ENCODE measurements at places on chromosomes 16 and 17.
A peak's percentile ranks its signal among the peaks of the same experiment; 100 is the strongest.

DNA sequence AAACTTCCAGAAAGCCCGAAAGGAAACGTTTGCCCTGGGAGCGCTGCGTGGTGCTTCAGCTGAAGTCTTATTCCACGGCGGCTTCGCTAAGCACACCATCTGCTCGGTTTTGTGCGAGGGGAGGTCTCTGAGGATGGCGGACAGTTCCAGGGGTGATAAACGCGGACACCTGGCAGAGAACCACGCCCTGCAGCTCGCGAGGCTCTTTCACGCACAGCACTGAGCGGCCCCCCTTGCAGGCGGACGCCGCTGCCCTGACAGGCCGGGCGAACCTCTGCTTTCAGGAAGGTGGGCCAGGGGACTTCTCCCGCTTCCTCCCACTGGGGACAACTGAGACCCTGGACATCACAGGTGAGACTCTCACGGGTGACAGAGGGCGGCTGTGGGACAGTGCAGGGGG lies 3.7 kb downstream of the MVD start:
- DNase-seq = no peak

GRCh38 chr17:6346156-6346786 lies 88.7 kb downstream of the AIPL1 start:
- no peak for DNase-seq

- peak; percentile 37 for DNase-seq
Measured at GRCh38 chr16:71956486-71956885, 43.7 kb downstream of the PKD1L3 start.

GRCh38 chr17:9009096-9009495 lies 12.2 kb upstream of the NTN1 start:
- no peak for DNase-seq

DNA sequence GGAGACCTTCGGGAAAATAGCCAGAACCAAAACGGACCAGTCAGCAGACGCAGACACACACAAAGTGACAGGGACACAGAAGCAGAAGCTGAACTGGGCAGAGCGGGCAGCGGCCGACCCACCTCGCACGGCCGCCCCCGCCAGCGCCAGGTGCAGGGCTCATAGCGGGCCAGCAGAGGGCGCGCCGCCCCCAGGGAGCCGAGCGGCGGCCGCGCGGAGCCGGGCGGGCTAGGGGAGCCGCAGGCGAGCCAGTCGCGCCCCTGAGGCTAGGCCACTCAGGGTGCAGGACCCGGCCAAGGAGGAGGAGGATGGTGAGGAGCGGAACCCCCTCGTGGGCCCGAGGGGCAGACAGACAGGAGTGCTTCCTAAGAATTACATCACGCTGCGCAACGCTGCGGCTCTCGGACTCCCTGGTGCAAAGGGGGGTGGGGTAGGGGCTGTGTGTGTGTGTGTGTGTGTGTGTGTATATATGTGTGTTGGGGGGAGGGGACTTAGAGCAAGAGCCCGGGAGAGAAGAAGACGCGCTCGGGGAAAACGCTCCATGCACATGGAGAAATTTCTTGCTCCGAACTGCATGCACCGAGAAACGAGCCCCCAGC lies 913 bp upstream of the NOG start:
- DNase-seq = peak; percentile 56

DNA sequence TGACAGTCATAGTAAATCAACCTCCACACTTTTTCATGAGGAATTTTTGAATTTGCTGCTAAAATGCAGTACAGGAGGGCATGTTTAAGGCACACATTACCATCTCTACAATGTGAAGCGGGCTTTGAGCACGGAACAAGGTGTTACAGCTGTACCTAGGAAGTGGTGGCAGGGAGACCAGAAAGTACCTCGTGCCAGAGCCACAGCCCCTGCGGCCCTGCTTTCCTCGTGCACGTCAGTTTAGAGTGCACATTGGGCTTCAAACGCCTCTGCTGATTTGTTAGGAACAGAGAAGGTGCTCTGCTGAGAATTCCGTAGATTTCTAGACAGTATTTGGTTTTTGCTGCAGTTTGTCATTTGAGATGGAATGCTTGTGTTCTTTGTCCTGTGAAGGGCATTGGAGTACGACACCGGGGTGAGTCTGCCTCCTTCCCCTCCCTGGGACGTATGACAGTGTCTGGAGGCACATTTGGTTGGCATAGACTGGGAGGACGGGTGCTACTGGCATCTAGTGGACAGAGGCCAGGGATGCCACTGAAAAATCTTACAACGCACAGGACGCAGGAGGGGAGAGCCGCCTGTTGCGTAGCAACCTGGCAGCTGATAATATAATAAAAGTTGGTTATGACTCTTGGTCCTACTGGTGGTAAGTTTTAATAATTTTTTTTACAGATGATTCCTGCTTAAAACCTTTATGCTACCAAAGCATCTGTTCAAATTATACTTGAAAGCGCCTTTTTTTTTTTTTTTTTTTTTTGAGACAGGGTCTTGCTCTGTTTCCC lies 9.1 kb downstream of the FOXK2 start:
- DNase-seq = no peak

DNA sequence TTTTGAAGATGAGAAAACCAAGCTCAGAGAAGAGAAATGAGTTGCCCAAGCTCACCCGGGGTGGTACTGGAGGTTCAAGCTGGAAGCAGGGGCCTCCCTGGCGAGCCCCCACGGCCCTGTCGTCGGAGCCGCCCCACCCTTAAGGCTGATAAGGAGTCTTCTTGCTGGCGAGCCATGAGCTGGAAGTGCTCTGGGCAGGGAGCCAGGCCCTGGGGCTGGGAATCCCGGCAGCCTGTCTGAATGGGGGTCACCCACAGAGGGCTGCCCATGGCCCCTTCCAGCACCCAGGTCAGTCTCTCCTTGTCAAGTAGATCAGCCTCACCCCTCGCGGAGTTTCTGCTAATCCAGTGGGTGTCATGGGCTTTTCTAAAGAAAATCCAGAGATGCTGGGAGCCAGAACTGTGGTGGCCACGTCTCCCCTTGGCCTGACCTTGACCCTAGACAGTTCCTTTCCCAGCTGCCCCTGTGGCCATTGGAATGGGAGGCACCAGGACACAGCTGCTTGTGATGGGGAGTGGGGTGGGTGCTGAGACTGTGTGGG lies 1.2 kb upstream of the P2RX1 start:
- peak; percentile 49 for DNase-seq

DNA sequence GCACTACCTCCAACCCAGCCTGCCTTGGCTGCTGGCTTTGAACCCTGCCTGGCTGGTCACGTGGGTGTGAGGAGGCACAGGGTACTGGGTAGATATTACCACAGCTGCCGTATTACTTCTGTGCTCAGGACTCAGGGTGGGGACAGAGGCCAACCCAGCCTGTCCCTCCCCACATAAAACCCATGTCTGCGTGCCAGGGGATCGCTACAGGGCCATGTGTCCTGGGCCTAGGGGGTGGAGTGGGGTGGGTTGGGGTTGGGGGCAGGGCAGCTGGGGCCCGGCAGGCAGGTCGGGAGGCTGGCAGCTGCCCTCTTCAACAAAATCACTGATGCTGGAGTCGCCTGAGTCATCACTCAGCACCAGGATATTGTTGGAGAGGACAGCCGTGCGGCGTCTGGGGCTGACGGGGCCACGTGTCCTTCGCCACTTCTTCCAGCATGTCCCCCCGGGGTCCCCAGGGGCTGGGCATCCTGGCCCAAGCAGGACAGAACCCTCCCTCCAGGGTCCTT lies 39.7 kb upstream of the PVALEF start:
- no peak for DNase-seq

DNA sequence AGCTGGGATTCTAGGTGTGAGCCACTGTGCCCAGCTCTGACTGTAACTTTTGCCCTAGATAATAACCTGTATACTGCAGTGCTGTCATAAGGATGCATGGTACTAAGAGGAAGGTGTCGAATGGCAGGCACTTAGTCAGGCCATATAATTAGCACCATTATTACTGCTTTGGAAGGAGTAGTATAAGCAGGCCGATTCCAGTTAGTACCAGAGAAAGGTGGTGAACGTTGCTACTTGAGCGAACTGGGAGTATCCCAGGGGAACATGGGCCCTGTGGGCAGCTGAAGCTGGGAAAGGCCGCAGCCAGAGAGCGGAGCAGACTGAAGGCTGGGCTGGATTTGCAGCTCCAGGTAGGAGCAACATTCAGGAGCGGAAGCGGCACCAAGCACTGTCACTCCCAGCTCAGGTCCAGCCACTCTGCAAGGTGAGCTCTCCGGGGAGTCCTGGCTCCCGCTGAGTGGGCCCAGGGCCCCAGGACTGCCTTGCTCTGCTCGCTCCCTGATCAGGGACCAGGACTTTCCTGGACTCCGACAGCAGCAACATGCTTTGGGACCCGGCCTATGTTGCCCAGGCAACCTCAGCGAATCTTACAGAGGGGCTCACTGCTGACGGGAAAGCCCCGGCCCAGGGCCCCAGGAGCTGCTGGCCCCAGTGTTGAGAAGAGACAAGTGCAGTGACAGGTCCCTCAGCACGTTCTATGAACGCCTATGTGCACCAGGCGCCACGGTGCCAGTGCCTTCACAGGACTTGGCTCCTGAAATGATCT lies 28.6 kb downstream of the C16orf74 start:
- DNase-seq = no peak

DNA sequence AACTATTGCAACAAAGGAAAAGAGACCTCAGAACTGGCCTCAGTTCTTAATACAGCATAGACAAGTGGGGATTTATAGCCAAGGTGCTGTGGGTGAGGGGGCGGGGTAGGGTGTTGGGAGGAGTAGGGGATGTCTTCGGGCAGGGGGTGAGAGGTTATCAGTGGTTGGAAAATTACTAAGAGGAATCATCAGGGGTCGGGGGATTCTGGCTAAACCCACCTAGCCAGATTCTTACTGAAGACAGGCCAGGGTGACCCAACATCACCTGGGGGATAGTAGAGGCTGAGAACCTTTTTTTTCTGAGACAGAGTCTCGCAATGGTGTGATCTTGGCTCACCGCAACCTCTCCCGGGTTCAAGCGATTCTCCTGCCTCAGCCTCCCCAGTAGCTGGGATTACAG lies 32.6 kb downstream of the HS3ST3B1 start:
- DNase-seq = no peak

DNA sequence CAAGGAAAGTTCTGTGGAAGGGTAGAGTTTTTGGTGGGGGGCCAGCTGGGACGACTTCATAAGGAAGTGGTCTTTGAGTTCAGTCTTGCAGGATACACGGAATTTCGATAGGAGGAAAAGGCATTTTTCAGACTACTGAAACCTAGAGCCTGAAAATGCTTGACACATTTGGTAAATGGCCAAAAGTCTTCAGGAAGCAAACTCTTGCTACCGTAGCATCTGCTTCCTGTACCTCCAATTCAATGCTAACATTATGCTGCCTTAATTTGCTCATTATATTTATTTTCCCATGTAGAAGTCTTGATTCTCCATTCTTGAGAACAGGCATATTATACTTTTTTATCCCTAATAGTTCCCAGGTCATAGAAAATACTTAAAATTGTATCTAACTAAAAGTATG lies 129.3 kb upstream of the MED13 start:
- no peak for DNase-seq

GRCh38 chr17:11857006-11857405 lies 140.3 kb downstream of the ZNF18 start:
- no peak for DNase-seq

DNA sequence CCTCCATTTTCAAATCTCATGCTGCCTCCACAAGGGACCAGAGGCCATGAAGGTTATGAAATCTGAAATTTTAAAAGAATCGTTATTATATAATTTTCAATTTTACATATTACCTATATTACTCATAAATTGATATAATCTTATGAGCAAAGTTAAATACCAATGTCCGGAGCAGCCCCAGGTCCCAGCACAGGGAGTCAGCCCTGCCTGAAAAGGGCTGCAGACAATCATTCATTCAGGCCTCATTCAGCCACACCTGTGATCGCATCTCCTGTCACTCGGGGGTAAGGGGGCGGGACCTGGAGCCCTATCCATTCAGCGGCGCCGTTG lies 172.5 kb downstream of the AHSP start:
- peak; percentile 61 for DNase-seq

DNA sequence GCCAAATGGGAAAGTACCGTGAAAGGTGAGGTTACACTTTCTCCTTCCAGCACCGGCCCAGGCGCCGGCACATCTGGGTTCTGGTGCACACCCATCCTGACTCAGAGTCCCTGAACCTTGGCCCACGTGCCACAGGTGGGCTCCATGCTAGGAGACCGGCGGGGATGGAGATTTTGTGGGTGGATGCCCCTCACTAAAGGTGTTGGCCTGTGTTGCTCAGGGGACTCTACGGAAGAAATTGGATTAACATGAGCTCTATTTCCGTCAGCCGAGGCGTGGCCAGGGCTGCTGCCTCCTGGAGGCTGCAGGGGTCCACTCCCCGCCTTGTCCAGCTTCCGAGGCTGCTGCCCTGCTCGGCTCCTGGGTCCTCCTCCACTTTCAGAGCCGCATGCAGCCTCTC lies 30.8 kb downstream of the FBXO31 start:
- DNase-seq = no peak

- DNase-seq = no peak
Measured at GRCh38 chr17:61739002-61739401, 124.3 kb downstream of the BRIP1 start.

DNA sequence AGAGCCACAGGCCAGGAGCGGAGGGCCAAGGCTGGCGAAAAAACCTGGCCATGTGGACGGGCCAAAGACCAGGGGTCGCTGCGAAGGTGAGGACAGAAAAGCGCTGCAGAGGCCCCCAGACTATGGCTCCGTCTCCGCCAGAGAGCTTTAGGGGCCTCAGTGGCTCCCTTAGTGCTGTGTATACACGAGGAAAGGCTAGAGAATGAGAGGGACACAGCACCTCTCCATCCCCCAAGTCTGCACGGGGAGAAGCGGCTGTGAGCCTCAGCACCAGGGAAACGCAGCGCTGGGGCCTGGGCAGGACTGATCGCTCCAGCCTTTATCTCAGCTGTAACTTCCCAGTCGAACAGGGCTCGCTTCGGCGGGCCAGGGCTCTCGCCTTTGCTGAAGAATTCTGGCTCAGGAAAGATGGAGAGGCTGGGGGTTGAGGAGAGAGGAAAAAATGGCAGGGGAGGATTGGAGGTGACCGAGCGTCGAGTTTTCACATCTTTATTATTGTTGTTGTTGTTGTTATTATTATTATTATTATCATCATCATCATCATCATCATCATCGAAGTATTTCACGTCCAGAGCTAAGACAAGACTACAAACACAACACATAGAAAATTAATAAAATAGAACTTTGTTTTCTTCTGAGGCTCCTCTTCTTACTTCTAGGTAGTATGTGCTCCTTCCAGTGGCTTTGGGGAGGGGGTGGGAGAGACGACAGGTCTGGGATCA lies 1.9 kb upstream of the HOXB5 start:
- no peak for DNase-seq

- DNase-seq = no peak
Measured at GRCh38 chr17:52233176-52233575, 74.7 kb upstream of the CA10 start.
